ENCODE measurements at places on chromosomes 5 and 9.

DNA sequence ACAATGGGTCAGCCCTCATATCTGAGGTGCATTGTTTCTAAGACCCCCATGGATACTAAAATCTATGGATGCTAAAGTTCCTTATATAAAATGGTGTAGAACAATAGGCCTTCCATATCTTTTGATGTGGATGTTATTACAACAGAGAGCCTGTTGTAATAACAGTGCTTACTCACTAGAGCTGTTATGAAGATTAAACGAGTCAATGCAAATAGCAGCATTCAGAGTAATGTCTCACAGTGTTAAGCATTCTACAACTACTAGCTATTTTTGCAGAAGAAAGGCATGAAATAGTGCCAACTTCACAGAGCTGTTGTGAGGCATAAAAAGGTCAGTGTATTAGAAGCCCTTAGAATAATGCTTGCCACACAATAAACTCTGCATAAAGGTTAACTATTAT lies 13.0 kb downstream of the CHSY3 start:
- DNase-seq, result no peak

DNA sequence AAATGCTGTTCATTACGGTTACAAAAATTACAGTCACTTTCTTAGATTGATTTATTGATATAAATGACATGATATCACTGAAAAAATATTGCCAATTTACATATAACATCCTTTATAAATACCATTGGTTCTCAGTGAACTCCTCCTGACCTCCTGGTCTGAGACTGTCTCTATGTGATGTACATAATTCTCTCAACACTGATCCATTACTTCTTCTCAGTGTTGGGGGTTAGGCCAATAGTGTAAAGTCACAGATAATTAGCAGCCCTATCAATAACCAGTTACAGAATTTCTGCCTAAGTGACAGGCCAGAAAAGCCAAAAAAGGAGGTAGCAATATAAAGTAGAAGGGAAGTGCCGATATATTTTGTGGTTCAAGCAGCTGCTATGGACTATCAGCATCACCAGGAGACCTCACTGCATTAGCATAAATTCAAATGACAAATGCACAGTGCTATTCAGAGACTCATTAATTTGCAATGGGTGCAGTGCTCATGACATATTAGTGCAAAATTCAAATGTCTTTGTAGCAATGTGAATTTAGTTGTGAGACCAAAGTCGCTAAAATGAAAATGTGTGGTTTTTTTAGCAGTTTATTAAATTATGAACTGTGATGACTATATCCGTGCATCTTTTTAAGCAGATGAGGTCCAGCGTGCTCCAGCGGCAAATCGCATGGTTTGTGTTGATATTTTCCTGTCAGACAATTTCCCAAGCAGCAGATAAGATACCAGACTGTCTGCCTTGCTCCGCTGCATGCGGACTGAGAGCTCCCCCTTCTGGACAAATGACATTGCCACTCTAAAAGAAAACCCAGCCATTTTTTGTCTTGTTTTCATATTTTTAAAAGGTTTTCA lies 144.6 kb downstream of the CETN3 start:
- DNase-seq, result peak; percentile 20

- no peak for DNase-seq
Measured at GRCh38 chr9:98370976-98371315, 115.5 kb upstream of the TBC1D2 start.

- no peak for DNase-seq
Measured at GRCh38 chr5:157024208-157024959, 34.5 kb downstream of the HAVCR1 start.

DNA sequence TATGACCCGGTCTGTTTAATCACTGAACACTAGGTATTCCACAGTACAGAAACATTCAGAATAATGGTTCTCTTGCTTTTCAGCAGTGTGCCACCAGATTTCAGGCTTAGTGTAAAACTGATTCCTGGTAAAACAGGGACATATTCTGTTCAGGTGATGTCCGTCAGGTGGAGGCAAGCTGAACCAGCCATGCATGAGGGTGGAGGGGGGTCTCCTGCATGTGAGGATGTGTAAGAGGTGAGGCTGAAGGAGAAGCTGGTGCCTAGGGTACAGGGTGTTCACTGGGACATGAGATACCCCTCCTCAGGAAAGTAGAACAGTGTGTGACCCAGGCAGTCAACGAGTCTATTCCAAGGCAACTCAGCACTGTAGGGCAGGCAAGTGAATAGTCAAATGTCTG lies 563.9 kb downstream of the BNC2 start:
- DNase-seq, result no peak

DNA sequence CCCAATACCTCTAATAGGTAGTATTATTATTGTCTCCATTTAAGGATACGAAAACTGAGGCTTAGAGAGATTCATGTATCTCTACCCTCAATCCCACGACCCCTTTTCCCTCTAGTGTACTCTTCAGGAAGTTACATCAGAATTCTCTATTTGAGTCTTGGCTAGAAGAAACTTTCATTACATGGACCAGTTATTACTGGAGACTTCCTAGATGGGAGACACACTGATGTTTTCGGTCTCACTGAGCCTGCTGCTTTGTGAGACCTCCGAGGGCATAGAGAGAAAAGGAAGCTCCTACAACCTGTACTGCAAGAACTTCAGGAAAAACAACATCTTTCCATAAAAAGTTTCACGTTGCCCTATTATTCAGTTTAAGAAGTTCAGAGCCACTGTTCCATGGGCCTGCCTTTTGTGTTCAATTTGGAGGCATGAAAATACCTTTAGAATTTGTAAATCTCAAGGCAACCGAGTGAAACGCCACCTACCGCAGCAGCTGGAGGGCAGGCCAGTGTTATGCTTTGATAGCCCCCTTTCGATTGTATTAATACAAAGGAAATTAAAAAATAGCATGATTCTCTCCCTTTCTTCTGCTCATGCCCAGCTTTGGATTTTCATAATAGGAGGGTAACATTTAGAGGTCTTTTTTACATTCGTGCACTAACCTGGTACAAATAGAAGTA lies 223.3 kb downstream of the EBF1 start:
- no peak for DNase-seq

DNA sequence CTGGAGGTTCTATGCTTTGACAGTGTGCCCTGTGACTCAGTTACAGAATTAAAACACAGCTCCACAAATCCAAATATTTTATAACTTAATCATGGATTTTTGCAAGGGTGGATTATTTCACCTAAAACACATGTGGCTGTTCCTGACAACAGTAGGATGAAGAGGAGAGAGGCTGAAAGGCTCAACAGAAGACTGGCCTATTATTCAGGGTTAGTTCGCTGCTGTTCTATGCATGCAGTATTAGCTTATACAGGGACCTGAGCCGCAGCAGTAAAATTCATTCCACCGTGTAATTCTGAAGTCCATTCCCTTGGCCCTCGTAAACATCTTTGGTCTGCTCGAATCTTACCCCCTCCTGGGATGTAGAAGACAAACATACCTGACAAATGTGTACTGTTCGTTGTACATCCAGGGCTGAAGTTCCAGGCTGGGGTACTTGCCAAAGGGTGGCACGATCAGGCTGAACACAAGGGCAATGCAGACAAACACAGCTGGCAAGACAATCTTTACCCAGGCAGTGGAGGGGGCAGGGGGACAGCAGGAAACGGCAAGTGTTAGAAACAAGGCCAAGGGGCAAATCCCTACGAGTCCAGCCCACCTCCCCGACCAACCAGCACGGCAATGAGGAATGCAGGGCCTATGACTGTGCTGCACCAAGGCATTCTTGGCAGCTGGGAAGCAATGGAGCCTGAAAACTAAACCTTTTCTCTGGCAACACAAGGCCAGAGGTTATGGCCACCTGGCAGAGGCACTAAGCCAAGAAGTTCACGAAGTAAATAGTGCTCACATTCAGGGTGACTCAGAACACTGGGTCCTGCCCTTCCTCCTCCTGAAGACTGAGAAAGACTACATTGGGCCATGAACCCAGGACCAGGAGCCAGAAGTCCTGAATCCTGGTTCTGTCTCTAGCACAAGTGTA lies 46.8 kb downstream of the NIPSNAP3B start:
- no peak for DNase-seq

DNA sequence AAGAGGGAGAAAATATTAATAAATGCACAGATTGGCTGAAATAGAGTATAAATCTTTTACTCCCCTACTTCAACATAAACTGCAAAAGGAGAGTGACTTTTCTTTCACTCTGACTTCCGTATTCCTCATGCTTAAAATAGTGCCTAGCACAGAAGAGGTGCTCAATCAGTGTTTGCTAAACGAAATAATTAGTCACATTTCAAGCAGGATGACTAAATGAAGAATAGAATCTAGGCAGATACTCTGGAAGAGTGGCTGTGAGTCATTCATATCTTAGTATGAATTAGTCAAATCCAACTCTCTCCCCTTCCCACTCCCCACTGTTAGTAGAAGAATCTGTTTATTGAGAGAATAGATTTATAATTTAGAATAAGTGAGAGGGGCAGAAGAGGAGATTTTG lies 4.8 kb downstream of the CD274 start:
- no peak for DNase-seq

DNA sequence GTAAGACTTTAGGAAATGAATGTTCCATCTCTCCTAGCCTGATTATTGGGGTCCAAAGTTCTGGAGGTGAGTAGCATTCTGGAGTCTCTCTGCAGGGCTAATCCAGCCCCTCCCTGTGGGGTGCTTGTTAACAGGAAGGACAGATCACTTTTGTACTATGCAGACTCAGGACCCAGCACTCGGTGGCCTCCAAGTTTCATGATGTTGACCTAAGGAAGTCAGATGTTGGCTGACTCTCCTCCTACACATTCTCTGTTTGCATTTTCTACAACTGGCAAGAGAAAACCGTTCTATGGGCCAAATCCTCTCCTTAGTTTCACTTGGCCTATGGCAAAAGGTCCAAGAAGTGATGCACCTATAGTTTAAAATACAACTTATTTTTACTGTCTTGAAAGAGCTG lies 5.5 kb upstream of the PDE8B start:
- DNase-seq, result no peak

DNA sequence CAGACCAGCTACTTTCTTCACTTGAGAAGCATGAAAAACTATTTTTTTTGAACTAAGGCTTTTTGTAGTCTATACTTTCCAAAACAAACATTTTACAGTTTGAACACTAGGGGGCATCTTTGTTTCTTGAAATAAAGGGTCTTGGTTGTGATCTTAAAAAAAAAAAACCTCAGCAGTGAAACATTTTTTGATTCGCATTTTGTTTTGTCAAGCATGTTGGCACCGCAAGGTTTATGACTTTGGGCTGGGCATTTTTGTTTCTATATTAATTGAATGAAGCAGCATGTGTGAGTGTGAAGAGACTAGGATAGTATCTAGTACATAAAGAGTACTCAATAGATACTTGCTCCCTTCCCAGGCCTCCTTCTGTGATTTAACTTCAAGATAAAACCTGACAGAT lies 31.6 kb upstream of the ACOT12 start:
- no peak for DNase-seq

GRCh38 chr9:126507318-126508109 lies 106.2 kb upstream of the LMX1B start:
- DNase-seq, result no peak

DNA sequence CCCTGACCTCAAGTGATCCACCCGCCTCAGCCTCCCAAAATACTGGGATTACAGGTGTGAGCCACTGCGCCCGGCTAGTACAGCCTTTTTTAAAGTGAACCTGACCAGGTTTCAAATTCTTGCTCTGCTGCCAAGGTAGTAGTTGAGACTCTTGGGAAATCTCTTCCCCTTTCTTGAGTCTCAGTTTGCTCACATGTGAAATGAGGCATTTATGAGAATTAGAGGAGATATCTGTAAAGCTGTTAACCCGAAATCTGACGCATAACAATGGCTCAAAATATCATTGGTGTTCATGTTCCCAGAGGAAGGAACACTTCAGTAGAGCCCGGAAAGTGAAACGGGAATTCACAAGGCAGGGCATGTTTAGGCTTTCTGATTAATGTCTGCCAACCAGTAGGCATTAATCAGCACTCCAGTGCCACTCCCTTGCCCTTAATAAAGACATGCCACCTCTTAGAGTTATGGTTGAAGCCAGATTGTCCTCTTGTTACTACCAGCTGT lies 1.5 kb downstream of the ARPC5L start:
- DNase-seq, result no peak

DNA sequence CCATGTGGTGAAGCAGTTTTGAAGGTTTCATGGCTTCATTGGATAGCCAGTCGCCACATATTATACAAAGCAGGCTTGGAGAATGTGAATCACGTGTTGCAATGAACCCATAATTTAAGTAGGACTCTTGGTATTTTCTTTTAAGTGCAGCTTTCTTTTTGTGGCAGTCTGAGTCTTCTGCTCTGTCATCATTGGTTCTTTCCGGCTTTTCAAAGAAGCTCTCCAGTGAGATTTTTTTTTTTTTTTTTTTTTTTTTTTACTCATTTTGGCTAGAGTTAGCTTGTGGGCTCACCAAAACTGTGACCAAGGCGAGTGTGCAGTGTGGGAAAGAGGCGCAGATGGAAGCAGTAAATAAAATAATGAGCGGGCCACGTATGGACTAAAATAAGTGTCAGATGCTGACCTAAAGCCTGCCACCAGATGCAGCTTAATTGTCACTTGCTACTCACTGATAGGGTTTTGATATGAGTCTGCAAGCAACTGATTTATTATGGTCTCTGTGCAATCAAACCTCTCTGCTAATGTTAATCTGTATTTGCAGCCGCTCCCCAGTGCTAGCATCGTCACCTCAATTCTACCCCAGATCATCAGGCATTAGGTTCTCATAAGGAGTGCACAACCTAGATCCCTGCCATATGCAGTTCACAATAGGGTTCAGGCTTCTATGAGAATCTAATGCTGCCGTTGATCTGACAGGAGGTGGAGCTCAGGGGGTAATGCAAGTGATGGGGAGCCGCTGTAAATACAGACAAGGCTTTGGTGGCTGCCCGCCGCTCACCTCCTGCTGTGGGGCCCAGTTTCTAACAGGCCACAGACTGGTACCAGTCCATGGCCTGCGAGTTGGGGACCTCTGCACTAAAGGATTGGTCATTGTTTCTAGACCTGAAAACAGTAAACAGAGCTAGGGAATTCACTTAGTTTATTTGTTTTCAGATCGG lies 45.5 kb upstream of the LARP1 start:
- no peak for DNase-seq

- no peak for DNase-seq
Measured at GRCh38 chr9:92236465-92236864, 57.0 kb downstream of the IARS1 start.

GRCh38 chr5:73183481-73183891 lies 10.5 kb downstream of the TMEM174 start:
- no peak for DNase-seq

DNA sequence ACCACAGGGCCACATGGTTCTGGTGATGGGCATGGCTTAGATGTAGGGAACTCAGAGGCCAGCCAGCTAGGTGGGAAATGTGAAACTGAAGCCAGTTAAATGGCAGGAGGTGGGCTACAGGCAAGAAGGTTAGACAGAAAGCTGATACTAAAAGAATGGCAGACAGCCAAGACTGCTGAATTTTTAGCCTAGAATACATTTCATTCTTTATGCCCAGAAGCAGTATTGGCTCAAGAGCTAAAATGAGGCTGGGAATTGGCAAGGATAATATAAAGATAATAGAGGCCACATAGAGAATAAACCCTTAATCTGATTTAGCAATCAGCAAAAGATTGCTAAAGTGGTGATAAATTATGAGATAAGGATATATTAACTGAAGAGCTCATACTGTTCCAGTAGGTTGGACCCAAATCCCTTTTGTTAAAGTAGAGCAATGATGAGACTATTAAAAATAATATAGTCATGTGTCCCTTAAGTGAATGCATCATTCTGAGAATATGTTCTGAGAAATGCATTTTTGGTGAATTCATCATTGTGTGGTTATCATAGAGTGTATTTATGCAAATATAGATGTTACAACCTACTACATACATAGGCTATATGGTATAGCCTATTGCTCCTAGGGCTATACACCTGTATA lies 234.3 kb downstream of the CHSY3 start:
- no peak for DNase-seq

- no peak for DNase-seq
Measured at GRCh38 chr5:126680191-126680817, 79.6 kb downstream of the PHAX start.

Measured in activated CD4-positive, alpha-beta T cell treated with anti-CD3 and anti-CD28 coated beads for 4 hours (primary cell).